ENCODE measurements at places on chromosomes 2 and 18.

GRCh38 chr2:113274432-113274831 is 4.3 kb downstream of the PAX8 start:
- DNase-seq: no peak

DNA sequence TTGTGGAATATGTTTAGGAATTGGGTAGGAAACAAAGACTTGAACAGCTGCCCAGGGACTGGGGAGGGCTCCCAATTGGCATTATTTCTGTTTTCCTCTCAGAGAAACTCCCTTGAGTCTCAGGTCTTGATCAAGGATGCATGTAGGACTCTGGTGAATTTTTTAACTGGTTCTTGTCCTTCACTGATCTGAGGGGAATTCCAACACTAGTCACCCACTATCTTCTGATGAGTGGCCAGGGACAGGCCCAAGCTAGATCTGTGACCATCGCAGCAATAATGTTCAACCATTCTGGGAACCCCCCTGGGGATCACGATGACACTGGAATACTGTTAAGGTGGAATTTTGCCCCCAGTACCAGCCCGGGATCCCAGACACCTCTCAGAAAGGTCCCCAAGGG is 132.0 kb downstream of the SH3BP4 start:
- DNase-seq: no peak

DNA sequence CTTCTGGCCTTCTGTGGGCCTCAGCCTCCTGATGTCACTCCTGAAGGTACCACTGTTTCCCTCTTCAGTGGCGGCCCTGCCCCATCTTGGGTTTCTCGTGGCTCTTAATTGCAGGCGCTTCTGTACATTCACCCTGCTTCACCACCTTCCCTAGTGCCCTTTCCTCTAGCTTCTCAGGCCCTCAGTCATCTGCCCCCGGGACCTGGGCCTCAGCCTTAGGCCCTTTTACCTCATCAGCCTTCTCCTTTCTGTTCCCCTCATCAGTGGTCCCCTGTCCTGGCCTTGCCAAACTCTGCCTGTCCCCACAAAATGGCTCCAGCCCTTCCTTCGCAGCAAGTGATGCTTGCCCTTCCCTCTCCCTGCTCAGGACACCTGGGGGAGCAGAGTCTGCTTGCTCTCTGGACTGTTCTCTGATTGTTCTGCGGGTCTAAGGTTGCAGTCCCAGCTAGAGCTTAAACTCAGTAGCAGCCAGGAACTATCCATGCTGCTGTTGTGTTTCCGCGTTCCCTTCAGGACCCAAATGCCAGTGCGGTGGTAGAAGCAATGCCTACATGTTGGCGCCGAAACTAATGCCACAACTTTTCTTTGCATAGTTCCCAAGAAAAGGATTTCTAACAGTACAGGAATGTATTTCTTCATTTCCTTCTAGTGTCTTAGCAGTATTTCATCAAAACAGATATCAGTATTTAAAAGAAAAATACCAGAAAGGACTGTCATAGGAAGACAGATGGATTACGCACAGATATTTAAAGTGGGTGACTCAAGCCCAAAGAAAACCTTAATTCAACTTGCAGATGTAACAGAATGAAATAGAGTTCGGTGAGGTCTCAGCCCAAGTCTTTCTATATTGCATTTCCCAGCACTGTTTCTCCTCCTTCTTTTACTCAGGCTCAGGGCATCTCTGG is 7.5 kb downstream of the ASB1 start:
- no peak for DNase-seq

DNA sequence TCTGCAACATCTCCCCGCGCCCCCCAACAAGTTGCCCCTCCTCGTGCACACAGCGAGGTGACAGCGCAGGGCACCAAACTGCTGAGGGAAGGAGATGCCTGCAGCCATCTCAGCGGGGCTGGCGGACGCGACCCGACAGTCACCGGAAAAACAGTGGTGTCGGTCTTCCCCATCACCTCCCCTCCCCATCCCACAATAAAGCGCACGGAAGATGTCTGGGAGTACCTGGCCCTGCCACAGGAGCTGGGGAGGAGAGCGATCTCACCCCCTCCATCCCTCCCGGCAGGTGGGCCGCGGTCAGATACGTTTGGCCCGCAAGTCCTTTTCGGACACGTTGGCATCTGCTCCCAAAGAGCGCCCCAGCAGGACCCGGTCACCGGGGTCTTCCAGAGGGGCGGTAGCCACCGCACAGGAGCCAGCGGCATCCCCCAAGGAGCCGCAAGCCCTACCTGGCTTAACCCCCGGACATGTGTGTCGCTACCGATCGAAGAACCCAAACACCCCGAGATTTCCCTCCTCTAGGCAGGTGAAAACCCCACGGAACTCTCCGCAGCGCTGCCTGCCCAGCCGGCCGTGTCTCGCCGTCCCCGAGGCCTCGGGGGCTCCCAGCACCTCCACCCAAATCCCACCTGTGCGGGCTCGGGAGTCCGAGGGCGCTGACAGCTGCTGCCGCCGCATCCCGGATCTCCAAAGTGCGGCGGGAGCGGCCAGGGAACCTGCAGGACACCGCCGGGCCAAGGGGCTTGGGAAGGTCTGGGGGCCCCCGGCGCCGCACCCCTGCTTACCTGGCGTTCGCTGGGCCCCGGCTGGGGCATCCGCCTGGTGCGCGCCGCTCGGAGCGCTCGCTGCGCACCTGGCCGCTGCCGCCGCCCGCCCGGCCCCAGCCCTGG is 657 bp downstream of the ATP8B1 start:
- DNase-seq: no peak

GRCh38 chr2:227450311-227450841 is 21.6 kb upstream of the AGFG1 start:
- no peak for DNase-seq

- no peak for DNase-seq
Observed at GRCh38 chr2:5145801-5146200, 546.4 kb upstream of the SOX11 start.

- DNase-seq: peak; percentile 32
Observed at GRCh38 chr2:30981096-30981495, 157.1 kb downstream of the GALNT14 start.

GRCh38 chr2:176149939-176150583 is 1.3 kb upstream of the HOXD4 start:
- DNase-seq: no peak

DNA sequence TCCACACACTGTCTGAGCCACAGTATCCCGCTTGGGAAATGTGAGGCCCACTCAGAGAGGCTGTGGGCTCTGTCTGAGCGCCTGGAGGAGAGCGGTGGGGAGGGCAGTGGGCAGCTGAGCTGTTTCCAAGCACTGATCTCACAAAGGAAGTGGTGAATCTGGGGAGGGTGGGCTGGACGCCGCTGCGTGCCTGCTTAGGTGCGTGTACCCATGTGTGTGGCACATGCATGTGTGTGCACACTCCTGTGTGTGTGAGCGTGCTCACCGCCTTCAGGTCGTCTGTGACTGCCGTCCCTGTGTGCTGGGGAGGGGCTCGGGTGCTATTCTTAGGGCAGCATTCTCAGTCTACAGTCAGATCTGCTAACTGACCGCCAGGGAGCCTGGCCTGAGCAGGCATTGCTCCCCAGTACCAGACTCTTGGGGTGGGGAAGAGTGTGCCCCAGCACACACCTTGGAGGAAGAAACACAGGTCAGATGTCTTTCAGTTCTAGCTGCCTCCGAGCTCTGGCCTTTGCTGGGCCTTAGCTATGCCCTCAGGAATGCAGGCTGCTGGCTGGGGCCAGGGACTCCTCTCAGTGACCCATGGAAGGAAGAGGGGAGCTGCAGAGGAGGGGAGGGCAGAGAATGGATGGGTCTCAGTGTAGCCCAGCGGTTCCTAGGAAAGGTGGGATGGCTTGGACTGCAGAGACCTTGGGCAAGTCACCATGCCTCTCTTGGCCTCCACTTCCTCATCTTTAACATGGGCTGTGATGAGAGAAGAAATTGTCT is 31.4 kb downstream of the KCNIP3 start:
- DNase-seq: no peak

DNA sequence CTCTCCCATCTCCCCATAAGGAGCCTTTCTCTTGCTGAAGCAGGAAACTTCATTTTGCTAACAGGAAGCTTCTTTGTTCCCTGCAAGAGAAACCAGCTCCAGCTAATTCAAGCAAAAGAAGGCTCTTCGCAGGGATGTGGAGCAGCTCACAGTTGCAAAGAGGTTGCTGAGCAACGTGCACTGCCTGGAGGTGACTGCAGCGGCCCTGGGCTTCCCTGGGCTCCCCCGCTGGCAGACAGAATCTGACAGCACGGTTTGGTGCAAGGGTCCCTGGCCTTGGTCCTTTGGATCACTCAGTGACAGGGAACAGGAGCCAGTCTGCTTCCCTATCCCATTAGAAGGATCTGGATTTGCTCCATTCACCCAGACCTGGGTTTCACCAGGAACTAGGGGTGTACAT is 25.8 kb downstream of the GPR55 start:
- DNase-seq: no peak

- DNase-seq: no peak
Observed at GRCh38 chr2:50953021-50953420, 78.9 kb downstream of the NRXN1 start.

DNA sequence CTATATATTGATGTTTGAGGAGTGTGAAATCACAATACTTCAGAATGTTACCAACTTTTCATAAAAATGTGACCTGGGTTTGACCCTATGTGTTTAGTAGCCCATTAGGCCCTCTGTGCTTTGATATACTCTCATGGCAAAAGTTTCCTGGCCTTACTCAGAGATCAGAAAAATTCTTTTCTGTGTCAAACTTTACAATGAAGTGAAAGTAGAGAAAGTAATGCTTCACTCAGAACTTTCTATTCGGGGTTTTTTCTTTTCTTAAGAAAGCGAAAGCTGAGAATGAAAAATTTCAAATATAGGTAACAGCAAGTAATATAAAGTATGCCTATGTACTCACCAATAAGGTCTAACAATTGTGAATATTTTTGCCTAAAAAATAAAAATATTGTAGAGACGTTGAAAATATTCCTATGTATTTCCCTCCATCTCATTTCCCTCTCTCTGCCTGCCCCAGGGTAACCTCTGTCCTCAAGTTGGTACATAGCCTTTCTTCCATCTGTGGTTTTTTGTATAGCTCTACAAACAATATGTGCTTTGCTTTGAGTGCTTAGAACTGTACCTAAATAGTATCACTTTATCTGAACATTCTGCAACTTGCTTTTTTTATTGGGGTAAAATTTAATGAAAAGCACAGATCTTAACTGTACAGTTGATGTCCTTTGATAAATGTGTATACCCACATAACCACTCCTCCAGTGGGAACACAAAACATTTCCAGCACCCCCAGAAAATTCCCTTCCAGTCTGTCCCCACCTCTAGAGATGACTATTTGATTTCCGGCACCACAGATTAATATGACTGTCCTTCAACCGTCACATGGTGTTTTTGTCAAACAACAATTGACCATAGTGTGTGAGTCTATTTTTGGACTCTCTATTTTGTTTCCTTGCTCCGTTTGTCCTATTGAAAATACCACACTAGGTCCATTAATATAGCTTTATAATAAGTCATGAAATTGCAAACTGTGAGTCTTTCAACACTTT is 10.3 kb upstream of the ACKR3 start:
- no peak for DNase-seq

DNA sequence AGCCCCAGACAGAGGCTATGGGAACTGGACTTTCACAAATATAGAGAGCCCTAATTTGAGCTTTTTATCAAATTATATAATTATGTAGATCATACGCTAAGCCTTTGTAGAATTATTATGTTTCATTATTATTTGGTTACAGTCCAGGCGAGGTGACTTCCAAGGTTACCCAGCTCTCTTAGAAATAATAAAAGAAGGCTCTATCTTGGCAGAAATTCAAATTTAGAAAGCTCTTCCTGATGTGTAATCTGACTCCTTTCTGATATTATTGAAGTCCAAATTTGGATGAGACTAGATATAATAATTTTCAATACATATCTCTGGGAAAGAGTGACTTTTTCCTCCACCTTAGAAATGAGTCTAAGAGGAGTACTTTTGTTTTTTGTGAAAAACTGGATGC is 4.8 kb upstream of the SLC38A11 start:
- no peak for DNase-seq

DNA sequence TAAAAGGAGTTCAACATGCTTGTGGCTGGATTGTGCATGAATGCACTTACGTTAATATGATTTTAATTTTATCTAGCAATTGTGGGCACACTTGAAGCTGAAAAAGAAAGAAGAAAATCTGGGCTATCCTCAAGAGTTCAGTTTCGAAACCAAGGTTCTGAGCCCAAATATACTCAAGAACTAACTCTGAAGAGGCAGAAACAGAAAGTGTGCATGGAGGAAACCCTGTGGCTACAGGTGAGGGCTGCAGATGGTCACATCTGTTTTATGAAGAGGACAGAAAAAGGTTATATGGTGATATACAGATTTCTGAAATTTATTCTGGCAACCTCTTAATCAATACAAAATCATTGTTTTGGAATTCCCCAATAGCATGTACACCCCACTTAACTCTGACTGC is 57.3 kb downstream of the ITGA6 start:
- no peak for DNase-seq

DNA sequence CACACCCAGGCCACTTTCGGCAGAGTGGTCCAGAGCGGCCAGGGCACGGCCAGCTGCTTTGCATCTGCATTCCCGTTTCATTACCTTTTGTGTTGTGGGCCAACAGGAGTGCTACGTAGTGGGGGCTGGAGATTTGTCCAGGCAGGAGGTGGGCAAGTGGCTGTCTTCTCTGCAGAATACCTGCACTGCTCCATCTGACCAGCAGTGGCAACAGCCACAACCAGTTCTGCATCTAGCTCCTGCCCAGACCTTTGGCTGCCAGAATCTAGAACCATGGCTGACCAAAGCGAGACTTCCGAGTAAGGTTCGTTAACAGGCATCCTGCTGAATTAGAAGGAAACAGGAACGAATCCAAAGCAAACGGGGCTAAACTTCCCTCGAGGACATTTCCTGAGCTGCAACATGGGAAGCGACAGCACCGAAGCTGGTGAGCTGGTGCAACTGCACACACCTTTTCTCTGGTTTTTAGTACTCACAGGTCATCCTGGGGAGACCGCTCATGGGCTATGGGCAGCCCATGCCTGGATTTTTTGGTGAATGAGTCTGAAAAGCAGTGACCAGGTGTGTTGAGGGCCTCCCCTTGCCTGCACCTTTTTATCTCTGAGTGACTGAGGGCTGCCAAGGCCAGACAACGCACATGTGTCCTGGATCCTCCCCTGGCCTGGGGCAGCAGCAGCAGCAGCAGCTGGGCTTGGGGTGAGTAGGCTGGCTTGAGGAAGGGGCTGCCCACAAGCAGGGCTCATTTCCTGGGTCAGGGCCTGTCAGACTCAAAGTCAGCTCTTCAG is 10.5 kb downstream of the GDF7 start:
- no peak for DNase-seq

- no peak for DNase-seq
Observed at GRCh38 chr2:69989441-69990105, 28.1 kb upstream of the ASPRV1 start.

GRCh38 chr2:168534926-168535325 is 78.9 kb downstream of the CERS6 start:
- DNase-seq: no peak
